ENCODE measurements at places on chromosomes 6 and 20. TPM values are rescaled to one million over a fixed set of nuclear protein-coding genes. Genes with fewer than 3 reads are reported as not detected.

The HLA-DRB5 gene
- not detected for total RNA-seq

The ADGRF1 gene
- total RNA-seq, result not detected

The HLA-DQA1 gene
- total RNA-seq, result not detected

The MICAL1 gene
- total RNA-seq, result 30.8 TPM

DNA sequence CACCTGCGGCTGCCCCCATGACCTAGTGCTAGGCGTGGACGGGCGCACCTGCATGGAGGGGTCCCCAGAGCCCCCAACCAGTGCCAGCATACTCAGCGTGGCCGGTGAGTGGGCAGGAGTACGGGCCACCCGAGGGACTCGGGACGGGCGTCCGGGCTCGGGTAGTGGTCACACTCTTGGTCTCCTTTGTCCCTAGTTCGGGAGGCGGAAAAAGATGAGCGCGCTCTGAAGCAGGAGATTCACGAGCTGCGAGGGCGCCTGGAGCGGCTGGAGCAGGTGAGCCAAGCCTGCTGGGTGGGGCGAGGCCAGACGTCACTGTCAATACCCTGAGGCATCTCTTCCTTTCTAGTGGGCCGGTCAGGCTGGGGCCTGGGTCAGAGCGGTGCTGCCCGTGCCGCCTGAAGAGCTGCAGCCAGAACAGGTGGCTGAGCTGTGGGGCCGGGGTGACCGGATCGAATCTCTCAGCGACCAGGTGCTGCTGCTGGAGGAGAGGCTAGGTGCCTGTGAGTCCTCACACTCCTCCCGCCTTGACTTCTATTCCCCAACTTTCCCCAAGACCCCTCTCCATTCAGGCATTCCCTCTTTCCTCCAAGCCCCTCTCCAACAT is 2.9 kb downstream of the EGFL8 start:
- no peak for DNase-seq
- no peak overlapping the region for H3K4me3 ChIP-seq
- H3K27ac ChIP-seq, result no peak overlapping the region
- no peaks in the 10 kb centered on the region for H3K4me1 ChIP-seq
- H3K27me3 ChIP-seq, result no peaks in the 10 kb centered on the region
- peaks cover 33% of the 10 kb centered on the region for H3K36me3 ChIP-seq

GRCh38 chr6:129699659-129700058 is 10.3 kb downstream of the ARHGAP18 start:
- H3K4me3 ChIP-seq, result no peak overlapping the region
- H3K36me3 ChIP-seq, result no peaks in the 10 kb centered on the region
- no peaks in the 10 kb centered on the region for H3K27me3 ChIP-seq

GRCh38 chr20:62999580-62999979 is 7.2 kb downstream of the BHLHE23 start:
- no peak overlapping the region for H3K4me3 ChIP-seq
- no peak for DNase-seq
- H3K4me1 ChIP-seq, result no peaks in the 10 kb centered on the region
- H3K27me3 ChIP-seq, result peaks cover 40% of the 10 kb centered on the region
- H3K27ac ChIP-seq, result no peak overlapping the region

GRCh38 chr20:63070771-63071540 is 64.2 kb upstream of the BHLHE23 start:
- no peaks in the 10 kb centered on the region for H3K4me1 ChIP-seq
- no peaks in the 10 kb centered on the region for H3K27me3 ChIP-seq
- DNase-seq, result no peak
- no peaks in the 10 kb centered on the region for H3K36me3 ChIP-seq
- H3K4me3 ChIP-seq, result no peak overlapping the region

- H3K4me1 ChIP-seq, result no peaks in the 10 kb centered on the region
- no peak overlapping the region for H3K27ac ChIP-seq
- peak; percentile 65 for DNase-seq
- H3K27me3 ChIP-seq, result no peaks in the 10 kb centered on the region
Observed at GRCh38 chr6:53679446-53679933, 13.9 kb upstream of the KLHL31 start.

DNA sequence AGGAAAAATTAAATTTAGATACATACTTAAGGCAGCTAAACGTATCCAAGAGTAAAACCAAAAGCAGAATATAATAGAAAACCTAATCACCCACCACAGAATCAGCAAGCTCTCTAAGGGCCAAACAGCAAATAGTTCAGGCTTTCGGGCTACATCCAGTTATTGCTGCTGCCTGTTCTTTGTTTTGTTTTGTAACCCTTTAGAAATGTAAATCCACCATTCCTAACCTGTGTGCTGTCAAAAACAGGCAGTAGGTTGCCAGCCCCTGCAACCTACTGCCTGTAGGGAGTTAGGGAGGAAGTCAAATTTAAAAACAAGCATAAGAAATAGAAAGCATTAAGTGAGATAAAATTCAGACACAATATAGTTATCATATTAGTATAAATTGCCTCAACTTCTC is 225.9 kb downstream of the PTPRT start:
- DNase-seq, result no peak
- no peaks in the 10 kb centered on the region for H3K36me3 ChIP-seq
- H3K27ac ChIP-seq, result no peak overlapping the region

- no peak overlapping the region for H3K27ac ChIP-seq
- no peaks in the 10 kb centered on the region for H3K27me3 ChIP-seq
- no peaks in the 10 kb centered on the region for H3K4me1 ChIP-seq
- no peaks in the 10 kb centered on the region for H3K36me3 ChIP-seq
Observed at GRCh38 chr6:63245909-63246308, 34.6 kb downstream of the FKBP1C start.

DNA sequence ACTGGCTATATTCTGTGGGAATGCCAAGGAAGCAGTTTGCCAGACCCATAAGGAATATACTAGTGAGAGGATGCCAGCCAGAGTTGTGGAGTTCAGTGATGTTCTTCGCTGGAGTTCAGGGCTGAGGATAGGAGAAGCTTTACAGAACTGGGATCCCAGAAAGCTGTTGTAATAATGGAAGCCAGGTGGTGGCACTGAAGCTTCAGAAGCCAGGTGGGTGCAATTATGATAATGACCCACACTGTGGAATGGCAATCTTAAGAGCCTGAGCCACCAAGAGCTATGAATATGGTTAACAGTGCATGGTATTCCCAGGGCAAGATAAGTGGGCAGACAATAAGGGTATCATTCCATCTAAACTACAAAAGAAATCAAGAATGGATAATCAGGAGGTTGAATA is 25.1 kb upstream of the ENPP1 start:
- no peak overlapping the region for H3K27ac ChIP-seq
- no peaks in the 10 kb centered on the region for H3K27me3 ChIP-seq
- peaks cover 4% of the 10 kb centered on the region for H3K4me1 ChIP-seq
- DNase-seq, result no peak
- no peaks in the 10 kb centered on the region for H3K36me3 ChIP-seq
- no peak overlapping the region for H3K4me3 ChIP-seq

DNA sequence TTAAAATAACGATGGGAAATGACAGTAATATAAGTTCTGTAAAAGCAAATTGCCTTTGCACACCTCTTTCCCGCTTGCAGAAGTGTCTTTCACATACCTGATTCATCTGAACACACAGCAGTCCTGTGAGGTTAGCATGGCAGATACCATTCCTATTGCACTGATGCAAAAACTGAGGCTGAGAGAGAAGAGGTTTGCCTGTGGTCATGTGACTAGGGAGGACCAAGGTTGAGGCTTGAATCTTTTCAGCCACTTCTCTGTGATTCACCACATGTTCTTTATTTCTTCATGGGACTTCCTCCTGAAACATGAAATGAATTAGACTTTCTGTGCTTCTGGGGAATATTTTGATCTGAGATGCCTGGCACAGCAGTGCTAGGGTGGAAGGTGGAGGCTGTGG is 92.9 kb downstream of the VEGFA start:
- no peak overlapping the region for H3K27ac ChIP-seq
- no peaks in the 10 kb centered on the region for H3K36me3 ChIP-seq
- DNase-seq, result no peak
- H3K4me1 ChIP-seq, result no peaks in the 10 kb centered on the region

DNA sequence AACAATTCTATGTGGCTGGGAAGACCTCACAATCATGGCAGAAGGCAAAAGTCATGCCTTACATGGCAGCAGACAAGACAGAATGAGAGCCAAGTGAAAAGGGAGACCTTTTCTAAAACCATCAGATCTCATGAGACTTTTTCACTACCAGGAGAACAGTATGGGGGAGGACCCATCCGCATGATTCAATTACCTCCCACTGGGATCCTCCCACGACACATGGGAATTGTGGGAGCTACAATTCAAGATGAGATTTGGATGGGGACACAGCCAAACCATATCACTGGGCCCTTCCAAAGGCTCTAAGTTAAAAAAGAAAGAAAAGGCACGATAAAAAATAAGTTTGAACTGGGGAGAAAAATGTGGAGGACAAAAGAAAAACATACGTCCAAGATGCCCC is 406.9 kb upstream of the CDH4 start:
- no peaks in the 10 kb centered on the region for H3K4me1 ChIP-seq
- H3K36me3 ChIP-seq, result no peaks in the 10 kb centered on the region

DNA sequence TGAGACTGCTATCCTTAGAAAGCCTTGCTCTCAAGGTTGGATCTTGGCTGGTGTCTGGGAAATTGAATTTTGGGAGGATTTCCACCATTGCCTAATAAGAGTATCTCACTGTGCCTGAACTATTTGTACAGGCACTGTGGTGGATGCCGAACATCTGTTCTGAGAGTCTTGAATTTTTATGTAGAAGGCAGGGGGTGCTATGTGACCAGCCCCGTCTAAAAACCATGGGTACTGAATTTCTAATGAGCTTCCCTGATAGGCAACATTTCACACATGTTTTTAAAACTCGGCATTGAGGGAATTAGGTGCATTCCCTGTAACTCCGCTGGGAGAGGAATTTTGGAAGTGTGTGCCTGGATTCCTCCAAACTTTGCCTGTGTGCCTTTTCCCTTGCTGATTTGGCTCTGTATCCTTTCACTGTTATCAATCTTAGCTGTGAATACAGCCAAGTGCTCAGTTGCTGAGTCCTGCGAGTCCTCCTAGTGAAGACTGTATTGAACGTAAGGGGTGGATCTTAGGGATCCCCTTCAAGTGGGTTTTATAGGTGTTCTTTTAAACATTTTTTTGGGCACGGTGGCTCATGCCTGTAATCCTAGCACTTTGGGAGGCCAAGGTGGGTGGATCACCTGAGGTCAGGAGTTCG is 27.6 kb upstream of the SCAF8 start:
- no peak overlapping the region for H3K4me3 ChIP-seq
- no peaks in the 10 kb centered on the region for H3K27me3 ChIP-seq
- H3K27ac ChIP-seq, result no peak overlapping the region
- no peaks in the 10 kb centered on the region for H3K36me3 ChIP-seq
- no peaks in the 10 kb centered on the region for H3K4me1 ChIP-seq
- DNase-seq, result no peak

GRCh38 chr6:96743496-96743895 is 93.8 kb downstream of the GPR63 start:
- no peaks in the 10 kb centered on the region for H3K27me3 ChIP-seq
- no peaks in the 10 kb centered on the region for H3K4me1 ChIP-seq
- peak; percentile 5 for DNase-seq

GRCh38 chr6:147614501-147614900 is 106.0 kb downstream of the SAMD5 start:
- DNase-seq, result peak; percentile 54
- H3K36me3 ChIP-seq, result no peaks in the 10 kb centered on the region
- H3K4me3 ChIP-seq, result no peak overlapping the region
- H3K4me1 ChIP-seq, result peaks cover 5% of the 10 kb centered on the region
- no peak overlapping the region for H3K27ac ChIP-seq

GRCh38 chr20:50256577-50256976 is 65.9 kb downstream of the CEBPB start:
- H3K4me1 ChIP-seq, result peaks cover 19% of the 10 kb centered on the region
- H3K27ac ChIP-seq, result no peak overlapping the region
- H3K27me3 ChIP-seq, result no peaks in the 10 kb centered on the region
- DNase-seq, result no peak
- H3K4me3 ChIP-seq, result no peak overlapping the region
- H3K36me3 ChIP-seq, result no peaks in the 10 kb centered on the region

GRCh38 chr6:46501136-46502089 is 10.2 kb upstream of the RCAN2 start:
- H3K27ac ChIP-seq, result no peak overlapping the region
- H3K27me3 ChIP-seq, result no peaks in the 10 kb centered on the region
- peak; percentile 24 for DNase-seq
- H3K4me1 ChIP-seq, result no peaks in the 10 kb centered on the region

DNA sequence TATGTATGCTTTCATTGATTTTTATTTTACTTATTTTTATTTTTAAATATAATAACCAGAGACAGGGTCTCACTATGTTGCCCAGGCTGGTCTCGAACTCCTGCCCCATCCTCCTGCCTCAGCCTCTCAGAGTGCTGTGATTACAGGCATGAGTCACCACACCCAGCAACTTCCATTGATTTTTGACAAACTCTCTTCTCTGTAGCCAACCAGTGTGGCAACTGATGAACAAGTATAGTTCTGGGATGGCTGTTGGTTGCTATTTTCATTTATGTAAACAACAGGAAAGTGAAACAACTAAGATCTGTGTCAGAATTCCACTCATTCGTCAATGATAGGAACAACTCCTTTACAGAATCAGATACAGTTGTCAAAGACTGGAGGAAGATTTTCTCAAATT is 356.7 kb upstream of the JARID2 start:
- H3K4me1 ChIP-seq, result no peaks in the 10 kb centered on the region
- H3K4me3 ChIP-seq, result no peak overlapping the region
- H3K27ac ChIP-seq, result no peak overlapping the region

All from fibroblast of lung (primary cell).